GM12892 (cell line): ENCODE measurements at places on chromosomes 5 and 9.

DNA sequence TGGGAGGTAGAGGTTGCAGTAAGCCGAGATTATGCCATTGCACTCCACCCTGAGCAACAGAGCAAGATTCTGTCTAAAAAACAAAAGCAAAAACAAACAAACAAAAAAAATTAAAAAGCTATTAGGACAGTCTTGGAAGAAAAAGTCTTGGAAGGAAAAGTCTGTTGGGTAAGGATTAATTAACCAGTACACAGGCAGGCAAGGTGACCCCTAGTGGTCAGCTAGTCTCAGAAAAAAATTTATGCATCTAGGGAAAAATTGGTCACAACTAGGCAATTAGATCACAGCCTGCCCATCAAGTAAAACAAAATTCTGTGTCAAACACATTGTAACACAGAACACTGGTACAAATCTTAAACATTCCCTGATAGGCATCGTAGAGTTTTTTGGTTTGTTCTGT, 6.7 kb upstream of the ANKRD18B start:
- no peak for DNase-seq

- peak; percentile 69 for DNase-seq
Measured at GRCh38 chr5:134176511-134177368, at the start of gene SKP1. Gene SKP1 (minus strand): TSS chr5:134176950. CDS start chr5:134174022, 2,928 bp downstream.

DNA sequence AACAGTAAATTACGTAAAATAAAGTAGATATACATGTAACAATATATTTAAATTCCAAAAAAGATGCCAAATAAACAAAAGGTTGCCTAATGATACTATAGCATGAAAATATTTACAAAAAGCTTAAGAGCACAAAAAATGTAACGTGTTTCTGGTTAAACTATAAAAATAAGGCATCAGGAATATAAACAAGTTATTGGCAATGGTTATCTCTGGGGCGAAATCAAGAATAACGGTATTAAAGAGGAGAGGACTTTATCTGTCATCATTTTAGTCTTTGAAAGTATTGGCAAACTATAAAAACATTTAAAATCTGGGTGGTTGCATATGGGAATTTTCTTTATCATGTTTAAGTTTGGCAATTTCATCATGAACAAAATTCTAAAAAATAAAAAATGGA, 1599.2 kb downstream of the MAT2B start:
- no peak for DNase-seq

GRCh38 chr9:128208386-128208785, 5.2 kb downstream of the DNM1 start:
- no peak for DNase-seq

- no peak for DNase-seq
Measured at GRCh38 chr9:113148781-113149510, 1.9 kb upstream of the SLC31A2 start.

DNA sequence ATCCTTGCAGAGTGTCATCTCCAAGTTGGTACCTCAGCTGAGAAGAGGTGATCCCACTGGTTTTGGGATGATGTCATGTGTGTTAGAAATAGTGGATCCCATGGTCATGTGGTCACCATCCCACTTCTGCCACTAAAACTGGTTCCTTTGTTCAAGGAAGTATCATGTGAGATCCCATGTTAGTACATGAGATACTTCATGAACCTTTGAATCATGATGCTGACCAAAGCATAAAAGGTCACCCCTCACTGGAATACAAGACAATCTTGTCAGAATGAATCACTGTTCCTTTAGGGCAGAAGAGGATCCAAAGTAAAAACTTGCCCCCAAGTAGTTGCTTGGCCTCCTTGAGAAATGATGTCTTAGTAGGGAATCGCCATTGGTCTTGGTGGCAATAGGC, 150.9 kb upstream of the MOCS2 start:
- DNase-seq = no peak

DNA sequence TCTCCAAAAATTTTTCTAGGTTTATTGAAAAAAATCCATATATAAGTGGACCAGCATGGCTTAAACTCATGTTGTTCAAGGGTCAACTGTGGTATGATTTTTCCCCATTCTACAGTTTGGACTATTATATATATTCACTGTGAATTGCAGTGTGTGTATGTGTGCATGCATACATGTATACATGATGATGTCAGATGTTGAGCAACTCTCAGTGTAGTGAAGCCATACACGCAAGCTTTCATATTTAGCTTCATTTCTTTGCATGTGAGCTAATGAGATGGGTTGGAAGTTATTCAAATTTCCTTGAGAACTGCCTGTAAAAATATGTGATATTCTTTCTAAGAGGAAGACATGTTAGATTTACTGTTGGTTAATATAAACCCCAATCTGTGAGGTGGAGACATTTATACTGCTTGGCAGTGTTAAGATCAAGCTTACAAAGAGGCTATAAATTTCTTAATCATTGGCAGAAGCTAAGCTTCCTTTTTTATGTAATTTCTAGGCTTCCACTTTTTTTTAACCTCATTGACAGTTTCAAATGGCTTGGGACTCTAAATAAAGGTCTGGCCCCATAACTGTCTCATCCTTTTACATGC, 134.8 kb downstream of the GABRG2 start:
- no peak for DNase-seq

DNA sequence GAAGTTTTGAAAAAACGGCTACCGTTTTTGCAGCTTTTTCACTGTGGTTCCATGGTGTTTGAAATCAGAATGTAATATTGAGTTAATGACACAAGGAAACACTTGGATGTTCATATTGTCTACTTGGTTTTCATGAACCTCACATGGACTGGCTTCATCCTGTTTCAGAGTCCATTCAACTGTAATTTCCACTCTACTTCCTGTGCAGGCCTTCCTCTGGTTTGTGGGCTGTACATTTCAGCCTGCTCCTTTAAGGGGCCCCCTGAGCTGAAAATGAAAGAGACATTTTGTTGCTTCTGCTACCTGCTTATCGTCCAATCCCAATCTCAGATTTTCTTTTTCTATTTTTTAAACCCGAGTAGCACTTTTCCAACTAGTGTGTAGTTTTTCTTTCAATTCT, 41.8 kb upstream of the CDKN2B start:
- DNase-seq = no peak

DNA sequence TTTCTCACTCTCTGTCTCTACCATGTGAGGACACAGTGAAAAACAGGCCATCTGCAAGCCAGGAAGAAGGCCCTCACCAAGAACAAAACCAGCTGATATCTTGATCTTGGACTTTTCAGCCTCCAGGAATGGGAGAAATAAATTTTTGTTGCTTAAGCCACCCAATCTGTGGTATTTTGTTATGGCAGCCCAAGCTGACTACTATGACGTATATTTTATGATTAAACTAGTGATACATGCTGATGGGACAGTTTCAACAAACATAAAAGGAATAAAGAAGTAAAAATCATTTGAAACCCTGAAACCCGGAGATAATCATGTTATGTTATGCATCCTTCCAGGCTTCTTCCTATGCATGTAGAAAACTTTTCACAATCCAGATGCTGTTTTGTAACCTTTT, 71.5 kb upstream of the ERBIN start:
- DNase-seq = no peak

GRCh38 chr9:134707031-134707680, 65.6 kb downstream of the COL5A1 start:
- no peak for DNase-seq

GRCh38 chr9:125296843-125297372, 35.3 kb downstream of the GAPVD1 start:
- DNase-seq = no peak

GRCh38 chr9:13952906-13953305, 361.0 kb downstream of the NFIB start:
- DNase-seq = no peak

DNA sequence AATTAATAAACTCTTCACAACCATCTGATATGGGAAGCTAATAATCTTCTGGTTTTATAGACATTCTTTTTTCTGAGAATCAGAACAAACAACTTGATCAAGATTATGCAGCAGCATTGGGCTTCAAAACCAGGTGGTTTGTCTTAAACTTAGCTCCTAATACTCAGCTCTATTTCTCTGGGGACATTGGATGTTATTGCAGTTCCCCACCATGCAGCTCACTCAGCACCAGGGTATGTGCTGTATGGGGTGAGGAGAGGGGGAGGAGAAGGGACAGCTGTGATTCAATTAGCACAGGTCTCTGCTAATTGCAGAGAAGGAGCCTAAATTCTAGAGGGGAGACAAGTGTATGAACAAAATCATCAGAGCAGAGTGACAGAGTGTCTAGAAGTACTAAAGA, 210.7 kb upstream of the TNC start:
- DNase-seq = no peak

DNA sequence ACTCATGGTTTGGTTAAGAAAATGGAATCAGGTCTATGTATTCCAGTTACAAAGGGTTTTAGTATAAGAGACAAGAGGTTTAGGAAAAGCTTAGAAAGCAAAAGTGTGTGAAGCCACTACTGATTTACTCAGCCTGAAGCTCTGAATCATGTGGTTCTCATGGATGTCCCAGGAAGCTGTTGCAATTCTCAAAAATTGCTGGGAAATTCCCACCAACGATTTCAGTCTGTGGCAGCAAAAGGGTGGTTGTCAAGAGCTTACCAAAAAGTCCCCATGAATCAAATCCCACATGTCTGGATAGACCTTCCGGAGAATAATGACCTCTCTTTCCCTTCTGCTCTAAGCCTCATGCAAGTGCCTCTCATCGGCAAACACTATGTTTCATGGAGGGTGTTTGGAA, 929.9 kb downstream of the TLE4 start:
- DNase-seq = no peak

- no peak for DNase-seq
Measured at GRCh38 chr9:89853161-89853560, 248.3 kb downstream of the GADD45G start.

GRCh38 chr5:98042961-98043360, 730.5 kb upstream of the RGMB start:
- no peak for DNase-seq

- no peak for DNase-seq
Measured at GRCh38 chr5:74432721-74433120, 207.8 kb downstream of the ENC1 start.

DNA sequence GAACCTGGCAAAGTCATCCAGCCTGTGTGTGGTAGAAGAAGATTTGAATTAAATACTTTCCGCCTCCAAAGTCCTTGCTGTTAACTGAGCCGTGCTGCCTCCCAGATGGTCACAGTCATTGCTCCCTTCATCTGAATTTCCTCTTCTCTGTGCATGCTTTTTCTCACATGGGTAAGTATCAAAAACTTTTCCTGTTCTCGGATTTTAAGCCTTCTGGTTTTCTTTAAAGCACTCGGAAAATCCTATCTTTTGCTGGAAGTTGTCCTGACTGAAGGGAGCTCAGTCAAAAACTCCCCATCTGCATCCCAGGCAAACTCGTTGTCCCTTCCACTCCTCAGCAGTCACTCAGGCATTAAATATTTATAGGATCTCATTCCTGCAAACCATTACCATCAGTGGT, 290.0 kb upstream of the PIK3R1 start:
- DNase-seq = no peak

GRCh38 chr9:90846770-90847419, 45.3 kb downstream of the SYK start:
- DNase-seq = no peak

DNA sequence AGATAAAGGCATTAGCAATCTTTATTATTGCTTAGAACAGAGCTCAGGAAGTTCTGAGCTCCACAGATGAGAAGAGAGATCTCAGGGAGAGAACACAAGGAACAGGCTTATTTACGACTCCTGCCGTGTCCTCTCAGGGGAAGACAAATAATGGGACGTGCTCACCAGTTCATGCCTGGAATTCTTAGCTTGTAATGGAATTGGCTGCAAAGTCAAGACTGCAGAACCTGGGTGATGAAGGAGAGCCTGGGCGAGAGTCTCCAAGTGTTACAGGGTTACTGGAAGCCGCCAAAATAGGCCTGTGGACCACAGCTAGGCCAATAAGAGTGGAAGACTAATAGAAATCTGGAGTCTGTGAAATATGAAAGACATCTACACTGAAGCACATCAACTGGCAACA, 174.5 kb upstream of the ADAMTSL1 start:
- no peak for DNase-seq

- no peak for DNase-seq
Measured at GRCh38 chr9:124439686-124440243, 10.5 kb upstream of the ADGRD2 start.

DNA sequence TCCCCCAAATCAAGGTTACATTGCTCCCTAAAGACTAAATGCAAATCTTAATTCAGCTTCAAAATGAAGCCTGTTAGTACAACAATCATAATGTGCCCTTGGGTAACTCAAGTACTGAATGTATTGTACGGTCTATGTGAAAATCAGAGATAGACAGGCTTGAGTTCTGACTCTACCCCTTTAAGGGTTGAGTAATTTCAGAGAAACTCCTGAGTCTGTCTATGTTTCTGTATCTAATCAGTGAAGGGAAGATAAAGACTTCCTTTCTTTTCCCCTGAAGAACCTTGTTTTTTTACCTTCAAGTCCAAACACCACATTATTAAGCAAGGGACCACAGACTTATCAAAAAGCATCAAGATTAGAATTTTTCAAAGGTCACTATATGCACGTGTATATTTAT, 108.2 kb downstream of the MPDZ start:
- no peak for DNase-seq

- no peak for DNase-seq
Measured at GRCh38 chr9:22078081-22078480, 69.0 kb upstream of the CDKN2B start.

GRCh38 chr5:9062873-9063272, 483.0 kb downstream of the SEMA5A start:
- no peak for DNase-seq

GRCh38 chr5:116561658-116562057, 13.0 kb downstream of the SEMA6A start:
- DNase-seq = no peak

DNA sequence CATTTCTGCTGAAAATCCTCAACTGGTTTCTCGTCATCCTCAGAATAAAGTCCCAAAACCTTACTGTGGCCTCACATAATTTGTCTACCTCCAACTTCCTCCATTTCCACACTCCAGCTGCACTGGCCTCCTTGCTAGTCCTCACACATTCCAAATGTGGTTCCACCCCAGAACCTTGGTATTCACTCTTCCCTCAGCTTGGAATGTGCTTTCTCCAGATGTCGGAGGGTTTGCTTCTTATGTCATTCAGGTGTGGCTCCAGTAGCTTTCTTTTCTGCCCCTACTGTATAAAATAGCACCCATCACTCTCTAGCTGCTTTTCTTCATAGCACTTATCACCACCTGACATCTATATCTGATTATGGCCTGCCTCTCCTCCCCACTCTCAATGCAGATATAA, 102.5 kb upstream of the IFNK start:
- no peak for DNase-seq

- peak; percentile 11 for DNase-seq
Measured at GRCh38 chr9:17578911-17579793, at the start of gene SH3GL2. Gene SH3GL2 (plus strand): TSS chr9:17579066.

GRCh38 chr5:142571371-142571770, 114.5 kb downstream of the FGF1 start:
- no peak for DNase-seq

GRCh38 chr5:172549696-172550095, 91.4 kb upstream of the NEURL1B start:
- no peak for DNase-seq

- DNase-seq = no peak
Measured at GRCh38 chr5:6827526-6828219, 114.4 kb downstream of the TENT4A start.
